Stimulated activated naive CD4-positive, alpha-beta T cell treated with Interleukin-2 at 50 U/mL for 16 hours (primary cell): ENCODE measurements at places on chromosomes 12 and 14.

DNA sequence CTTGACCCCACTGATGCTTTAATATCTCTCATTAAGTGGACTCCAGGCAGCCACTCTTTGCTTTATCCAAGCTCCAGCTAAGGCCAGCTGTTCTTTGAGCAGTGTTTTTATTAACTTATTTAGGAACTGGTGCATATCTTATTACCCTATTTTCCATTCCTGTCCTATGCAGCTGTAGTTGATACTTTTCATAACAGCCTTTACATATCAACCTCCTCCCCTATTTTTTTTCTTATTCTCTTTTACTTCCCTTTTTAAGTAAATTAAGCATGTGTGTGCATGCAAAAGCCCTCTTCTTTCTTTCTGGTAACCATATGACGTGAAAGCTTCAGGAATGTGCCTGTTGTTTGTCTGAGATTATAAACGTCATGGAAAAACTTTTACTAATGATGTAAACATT lies 121.2 kb downstream of the PTPRQ start:
- no peak for DNase-seq

DNA sequence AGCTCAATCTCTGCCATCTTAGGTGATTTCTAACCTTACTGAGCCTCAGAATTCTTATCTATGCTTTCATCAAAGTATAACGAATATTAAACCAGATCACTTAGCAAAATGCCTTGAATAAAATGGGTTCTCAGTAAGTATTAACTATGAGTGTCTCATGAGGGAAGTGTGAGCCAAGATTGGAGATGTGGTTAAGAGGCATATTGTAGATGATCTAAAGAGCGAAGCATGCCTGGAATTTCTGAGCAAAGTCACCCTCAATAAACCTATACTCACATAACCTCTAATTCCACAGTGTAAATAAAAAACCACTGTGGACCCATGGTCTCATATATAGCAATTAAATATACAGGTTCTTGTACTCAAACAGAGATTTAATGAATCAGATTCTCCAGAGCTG lies 193.1 kb upstream of the FSCB start:
- DNase-seq, result no peak

DNA sequence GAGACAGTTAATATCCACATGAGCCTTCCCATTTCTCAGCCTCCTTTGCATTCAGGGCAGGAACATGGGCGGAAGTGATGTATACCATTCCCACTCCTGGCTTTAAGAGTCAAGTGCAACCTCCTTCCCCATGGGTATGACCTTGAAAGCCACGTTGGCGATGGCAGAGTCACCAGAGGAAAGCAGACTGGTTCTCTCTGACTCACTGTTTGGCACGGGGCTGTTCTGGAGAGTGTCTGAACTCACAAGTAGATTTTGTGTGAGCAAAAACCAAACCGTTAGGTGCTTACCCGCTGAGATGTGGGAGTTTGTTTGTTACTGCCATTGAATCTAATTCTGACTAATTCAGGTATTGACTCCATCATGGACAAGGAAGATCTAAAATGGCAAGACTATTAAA lies 36.7 kb upstream of the PZP start:
- peak; percentile 76 for DNase-seq

DNA sequence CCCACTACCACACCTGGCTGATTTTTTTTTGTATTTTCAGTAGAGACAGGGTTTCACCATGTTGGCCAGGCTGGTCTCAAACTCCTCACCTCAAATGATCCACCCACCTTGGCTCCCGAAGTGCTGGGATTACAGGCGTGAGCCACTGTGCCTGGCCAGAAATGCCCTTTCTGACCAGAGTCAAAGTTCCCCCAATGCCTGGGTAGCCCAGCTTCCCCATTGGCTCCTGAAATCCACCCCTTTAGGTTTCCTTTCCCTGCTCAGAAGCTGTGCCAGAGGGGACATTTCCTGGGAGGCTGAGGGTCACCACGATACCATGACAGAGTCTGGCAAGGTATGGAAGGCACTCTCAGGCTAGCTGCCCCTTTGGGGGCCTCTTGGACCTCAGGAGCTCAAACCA lies 3.5 kb downstream of the GSTZ1 start:
- no peak for DNase-seq
